CD4-positive, alpha-beta T cell treated with Interleukin-4 for 4 hours (primary cell): ENCODE measurements at places on chromosomes 7 and 10.

GRCh38 chr10:1509011-1509530, 228.3 kb downstream of the ADARB2 start:
- no peak for DNase-seq

- DNase-seq: no peak
Measured at GRCh38 chr7:128108129-128108528, 76.9 kb upstream of the LRRC4 start.

DNA sequence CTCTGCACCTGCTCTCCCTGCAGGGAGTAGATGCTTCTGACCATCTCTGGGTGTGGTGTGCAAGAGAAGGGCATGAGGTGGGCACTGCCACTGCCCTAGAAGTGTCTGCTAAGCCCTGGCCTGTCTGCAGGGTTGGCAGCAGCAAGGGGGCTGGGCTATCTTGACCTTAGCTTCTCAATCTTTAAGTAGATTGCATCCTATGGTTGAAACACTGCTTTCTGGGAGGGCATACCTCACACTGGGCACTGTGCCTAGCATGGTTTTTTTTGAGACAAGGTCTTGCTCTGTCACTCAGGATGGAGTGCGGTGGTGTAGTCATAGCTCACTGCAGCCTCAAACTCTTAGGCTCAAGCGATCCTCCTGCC, 54.9 kb downstream of the CLIP2 start:
- DNase-seq: no peak

DNA sequence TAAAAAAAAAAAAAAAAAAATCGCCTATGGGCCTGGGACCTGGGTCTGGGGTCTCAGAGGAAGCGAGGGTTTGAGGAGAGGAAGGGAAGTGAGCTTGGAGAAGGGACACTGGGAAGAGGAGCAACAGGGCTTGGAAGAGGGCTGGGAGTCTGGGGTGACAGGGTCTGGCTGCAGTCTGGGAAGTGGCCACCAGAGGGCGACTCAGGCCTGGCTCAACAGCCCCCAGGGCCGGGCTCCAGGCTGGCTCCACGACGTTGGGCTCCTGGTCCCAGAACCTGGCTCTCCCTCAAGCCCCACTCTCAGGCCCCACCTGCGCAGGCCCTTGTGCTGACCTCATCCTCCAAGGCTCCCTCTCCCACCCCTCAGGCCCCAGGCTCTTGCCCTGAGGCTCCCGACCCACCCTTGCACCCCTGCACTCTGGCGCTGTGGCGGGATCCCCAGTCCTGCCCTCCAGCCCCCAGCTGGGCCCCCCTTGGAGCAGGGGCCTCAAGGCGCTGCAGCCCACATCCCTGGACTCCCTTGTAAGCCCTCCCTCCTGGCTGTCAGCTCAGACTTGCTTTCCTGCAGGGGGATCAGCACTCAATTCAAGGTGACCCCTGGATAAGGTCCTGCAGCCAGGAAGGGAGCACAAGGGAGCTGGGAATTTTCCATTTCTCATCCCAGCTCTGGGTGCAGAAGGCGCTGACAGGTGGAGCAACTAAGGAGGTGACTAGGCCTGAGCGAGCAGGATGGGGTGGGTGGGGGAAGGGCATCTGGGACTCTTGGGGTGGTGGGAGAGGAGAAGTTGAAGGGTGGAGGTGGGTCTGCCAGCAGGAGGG, 5.4 kb upstream of the SPACDR start:
- peak; percentile 69 for DNase-seq

DNA sequence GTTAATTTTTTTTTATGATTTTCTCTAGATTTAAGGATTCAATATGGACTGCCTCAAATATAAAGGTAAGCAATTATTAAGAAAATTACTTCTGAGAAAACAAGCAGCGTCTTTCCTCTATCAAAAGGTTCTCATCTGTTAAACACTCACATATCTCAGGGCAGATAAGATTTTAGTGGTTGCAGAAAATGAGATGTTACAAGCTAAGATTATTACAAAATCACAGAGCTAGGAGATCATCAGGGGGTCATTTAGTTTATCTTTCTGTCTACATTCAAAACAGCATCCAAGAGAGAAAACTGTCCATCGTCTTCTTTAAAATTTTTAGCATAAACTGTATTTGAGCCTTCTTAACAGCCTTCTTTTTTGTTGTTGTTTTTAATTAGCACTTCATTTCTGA, 29.1 kb upstream of the RHOBTB1 start:
- DNase-seq: no peak

DNA sequence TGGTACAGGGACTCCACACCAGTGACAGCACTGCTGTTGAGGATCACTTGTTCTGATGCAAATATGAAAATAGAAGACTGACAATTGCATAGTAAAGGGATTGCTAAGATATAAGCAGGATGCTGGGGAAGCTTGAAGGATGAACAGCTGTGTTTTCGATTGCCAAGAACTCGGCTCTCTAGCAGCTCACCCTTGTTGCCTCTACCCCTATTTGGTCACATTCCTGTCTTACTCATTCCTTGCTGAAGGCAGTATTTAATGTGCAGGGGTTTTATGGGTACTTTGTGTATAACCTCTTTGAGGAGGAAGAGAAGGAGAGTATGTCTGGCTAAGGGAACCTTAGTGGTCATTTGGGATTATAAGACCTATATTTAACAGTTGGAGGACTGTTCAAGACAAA, 218.8 kb downstream of the AUTS2 start:
- no peak for DNase-seq

- no peak for DNase-seq
Measured at GRCh38 chr7:28939367-28939766, 18.8 kb downstream of the TRIL start.

DNA sequence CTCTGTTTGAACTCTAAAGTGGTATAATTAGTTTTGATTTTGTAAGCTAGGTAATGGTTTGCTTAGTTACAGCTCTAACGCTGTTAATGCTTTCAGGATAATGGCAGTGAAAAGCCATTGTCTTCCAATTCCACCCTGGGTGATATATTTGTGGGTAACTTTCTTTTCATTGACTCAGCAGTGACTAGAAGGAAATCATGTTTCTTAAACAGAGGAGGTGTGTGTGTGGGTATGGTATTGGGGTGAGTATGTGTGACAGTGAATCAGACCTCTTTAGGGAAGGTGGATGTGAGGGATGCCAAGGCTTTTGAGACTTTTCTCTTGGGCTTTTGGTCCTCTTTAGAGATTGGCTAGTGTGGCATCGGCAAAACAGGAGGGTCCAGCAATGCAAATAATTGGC, 13.6 kb downstream of the ENTPD7 start:
- DNase-seq: no peak
